ENCODE measurements at places on chromosomes 12 and 14.

- no peak for DNase-seq
Observed at GRCh38 chr12:65464930-65465329, 186.4 kb downstream of the MSRB3 start.

GRCh38 chr12:19115285-19115684 is 14.2 kb upstream of the PLEKHA5 start:
- no peak for DNase-seq

DNA sequence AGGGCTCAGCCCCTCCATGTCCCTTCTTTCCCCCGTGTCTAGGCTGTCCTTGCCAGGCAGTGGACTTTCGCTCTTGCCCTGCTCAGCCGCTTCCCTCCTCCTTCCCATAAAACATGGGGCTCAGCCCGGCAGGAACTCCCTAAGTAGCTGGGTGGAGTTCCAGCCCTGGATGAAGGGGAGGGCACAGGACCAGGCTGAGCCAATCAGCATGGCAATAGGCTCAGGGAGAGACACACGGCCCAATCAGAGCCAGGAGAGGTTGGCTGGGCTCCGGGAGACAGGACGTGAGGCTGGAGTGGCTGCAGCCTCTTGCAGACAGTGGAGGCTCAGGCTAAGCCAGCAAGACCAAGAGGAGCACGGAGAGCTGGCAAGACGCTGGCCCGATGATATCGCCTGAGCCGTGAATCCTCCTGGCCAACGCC is 54.3 kb downstream of the GALNT9 start:
- DNase-seq: no peak

DNA sequence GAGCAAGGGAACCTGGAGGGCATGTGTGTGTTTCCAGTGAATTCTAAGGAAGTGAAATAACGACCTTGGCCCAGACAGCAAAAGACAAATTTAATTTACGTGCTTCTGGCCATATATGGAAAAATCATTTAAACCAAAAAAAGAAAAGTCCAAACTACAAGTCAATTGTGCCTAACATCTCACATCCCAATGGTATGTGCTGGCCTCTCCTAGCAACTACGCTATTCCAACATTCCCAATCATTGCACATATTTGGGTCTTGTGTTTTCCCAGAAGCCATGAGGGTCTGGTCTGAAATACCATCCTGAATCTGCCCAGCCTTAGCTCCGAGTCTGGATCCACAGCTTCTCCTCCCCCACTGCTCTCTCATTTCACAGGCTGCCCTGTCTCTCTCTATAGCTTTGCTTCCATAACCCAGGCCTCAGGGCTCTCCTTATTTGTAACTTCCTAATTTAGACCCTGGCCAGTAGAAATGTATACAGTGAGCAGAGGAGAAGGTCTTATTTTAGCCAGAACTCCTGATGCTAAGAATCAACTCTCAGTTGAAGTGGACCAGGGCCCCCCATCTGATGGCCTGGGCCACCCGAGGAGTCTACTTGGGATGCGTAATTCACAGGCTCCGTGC is 224.6 kb downstream of the ANO2 start:
- DNase-seq: no peak

DNA sequence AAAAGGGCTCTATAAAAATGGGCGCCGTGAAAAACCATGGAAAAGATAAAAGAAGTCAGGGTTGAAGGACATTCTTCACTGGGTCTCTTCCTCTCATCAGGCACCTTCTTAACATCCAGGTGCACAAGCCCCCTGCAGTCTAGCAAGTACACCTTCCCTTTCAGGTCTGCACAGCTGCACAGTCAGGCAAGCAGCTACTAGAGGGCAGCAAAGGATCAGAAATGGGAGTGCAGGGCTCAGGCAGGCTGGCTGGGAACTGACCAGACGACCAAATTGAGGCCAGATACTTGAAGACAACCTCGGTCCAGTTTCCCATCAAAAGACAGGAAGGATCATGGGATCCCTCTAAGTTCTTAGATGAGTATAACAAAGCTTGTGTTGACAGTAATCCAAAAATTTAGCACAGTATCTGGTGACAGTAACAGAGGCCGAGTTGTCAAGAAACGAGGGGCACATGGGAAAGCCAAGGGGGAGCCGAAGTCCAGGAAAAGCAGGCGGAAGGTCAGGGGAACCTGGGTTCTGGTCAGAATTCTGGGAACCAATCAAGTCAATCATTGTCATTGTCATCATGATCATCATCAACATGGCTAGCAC is 10.1 kb upstream of the GRIP1 start:
- peak; percentile 20 for DNase-seq

- no peak for DNase-seq
Observed at GRCh38 chr14:30580616-30581282, 21.8 kb downstream of the G2E3 start.

- peak; percentile 90 for DNase-seq
Observed at GRCh38 chr14:91350813-91351511, 66.7 kb downstream of the CCDC88C start.

DNA sequence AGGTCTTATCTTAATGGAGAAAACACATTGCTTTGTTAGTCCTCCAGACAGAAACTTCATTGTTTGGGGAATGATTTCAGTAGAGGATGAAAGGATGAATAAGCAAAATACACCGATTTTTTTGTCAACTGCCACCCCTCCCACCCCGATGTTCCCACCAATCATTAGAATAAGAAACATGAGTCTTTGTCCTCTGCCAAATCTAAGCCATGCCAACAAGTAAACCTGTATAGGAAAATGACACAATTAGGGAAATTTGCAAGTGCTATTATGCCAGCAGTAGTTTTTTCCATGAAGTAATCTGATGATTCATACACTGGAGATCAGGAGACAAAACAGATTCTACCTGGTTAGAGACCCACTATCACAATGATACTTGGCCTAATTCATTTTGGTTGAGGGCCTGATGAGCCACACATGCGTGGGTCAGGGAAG is 35.9 kb downstream of the FLRT2 start:
- DNase-seq: no peak

GRCh38 chr12:54603173-54603814 is 14.8 kb upstream of the PPP1R1A start:
- DNase-seq: peak; percentile 75

All from activated CD4-positive, alpha-beta T cell treated with anti-CD3 and anti-CD28 coated beads, Interleukin-10, Interleukin-2, amounts not matched to agents 100 ng/mL and 50 ng/mL, durations not matched to agents 16 hours and 8 hours (primary cell).